Activated naive CD8-positive, alpha-beta T cell treated with anti-CD3 and anti-CD28 coated beads, Interleukin-2, amount 50 U/mL, for 24 hours (primary cell): ENCODE measurements at places on chromosomes 12 and 14.
A peak's percentile ranks its signal among the peaks of the same experiment; 100 is the strongest.

GRCh38 chr12:84507956-84508850, 404.4 kb downstream of the SLC6A15 start:
- no peak for DNase-seq

DNA sequence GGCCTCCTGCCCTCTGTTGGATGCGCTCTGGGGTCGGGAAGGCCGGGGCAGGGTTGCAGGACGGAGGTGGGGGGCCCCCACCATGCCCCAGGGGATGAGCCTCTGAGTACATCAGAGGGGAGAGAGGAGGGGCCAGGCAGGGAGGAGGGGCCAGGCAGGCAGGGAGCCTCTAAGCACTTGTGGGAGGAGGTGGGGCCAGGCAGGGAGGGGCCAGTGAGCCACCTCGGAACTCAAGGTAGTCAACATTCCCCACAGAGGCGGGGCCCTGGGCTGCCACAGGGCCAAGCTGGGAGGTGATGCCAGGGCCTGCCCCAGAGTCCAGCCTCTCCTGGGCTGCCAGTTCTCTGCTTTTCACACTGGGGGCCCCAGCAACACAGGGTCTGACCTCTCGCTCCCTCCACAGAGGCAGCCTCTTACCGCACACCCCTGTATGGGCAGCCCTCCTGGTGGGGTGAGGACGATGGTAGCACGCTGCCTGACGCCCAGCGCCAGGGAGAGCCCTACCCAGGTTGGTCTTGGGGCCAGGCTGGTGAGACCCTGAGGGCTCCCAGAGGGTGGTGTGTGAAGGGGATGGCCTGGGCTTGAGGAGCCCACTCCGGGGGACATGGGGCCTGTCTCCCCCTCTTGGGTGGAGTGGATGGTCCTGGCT, 17.4 kb downstream of the CEP170B start:
- no peak for DNase-seq

- DNase-seq: peak; percentile 32
Measured at GRCh38 chr12:53938326-53939140, at the start of gene HOXC13. TSS of gene HOXC13 (plus strand) at chr12:53938831. CDS start at chr12:53938907, 76 bp downstream.

GRCh38 chr14:64563696-64564095, 13.9 kb downstream of the PPP1R36 start:
- no peak for DNase-seq

- DNase-seq: no peak
Measured at GRCh38 chr14:81209167-81209836, 11.5 kb downstream of the GTF2A1 start.

GRCh38 chr12:87930033-87930432, 99.2 kb downstream of the C12orf50 start:
- DNase-seq: no peak

- DNase-seq: no peak
Measured at GRCh38 chr12:69648476-69648875, 37.8 kb upstream of the LRRC10 start.
